RWPE2 (cell line): ENCODE measurements at places on chromosomes 11 and 22.

- DNase-seq: no peak
Measured at GRCh38 chr11:47352556-47352955, at the start of gene MYBPC3. Gene MYBPC3 (minus strand): TSS chr11:47352702. CDS start chr11:47352647, 55 bp downstream.

DNA sequence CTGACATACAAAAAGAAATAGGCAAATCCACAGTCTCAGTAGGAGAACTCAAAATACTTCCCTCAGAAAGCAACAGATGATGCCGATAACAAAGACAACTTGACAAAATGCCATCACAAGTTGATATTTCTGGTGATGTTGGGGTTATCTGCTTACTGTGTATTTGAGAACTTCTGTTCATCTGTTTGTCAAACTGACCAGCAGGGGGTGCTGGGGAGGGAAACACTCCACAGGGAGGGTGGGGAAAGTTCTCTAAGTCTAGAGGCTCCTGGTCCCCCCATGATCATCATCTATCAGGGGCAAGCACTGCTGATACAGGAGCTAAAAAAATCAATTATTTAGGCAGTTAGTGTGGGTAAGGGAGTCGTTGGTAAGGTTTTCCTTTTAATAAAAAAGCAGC is 19.2 kb downstream of the GLYATL1 start:
- DNase-seq: no peak

- DNase-seq: no peak
Measured at GRCh38 chr22:31635638-31636306, 26.2 kb downstream of the PISD start.

DNA sequence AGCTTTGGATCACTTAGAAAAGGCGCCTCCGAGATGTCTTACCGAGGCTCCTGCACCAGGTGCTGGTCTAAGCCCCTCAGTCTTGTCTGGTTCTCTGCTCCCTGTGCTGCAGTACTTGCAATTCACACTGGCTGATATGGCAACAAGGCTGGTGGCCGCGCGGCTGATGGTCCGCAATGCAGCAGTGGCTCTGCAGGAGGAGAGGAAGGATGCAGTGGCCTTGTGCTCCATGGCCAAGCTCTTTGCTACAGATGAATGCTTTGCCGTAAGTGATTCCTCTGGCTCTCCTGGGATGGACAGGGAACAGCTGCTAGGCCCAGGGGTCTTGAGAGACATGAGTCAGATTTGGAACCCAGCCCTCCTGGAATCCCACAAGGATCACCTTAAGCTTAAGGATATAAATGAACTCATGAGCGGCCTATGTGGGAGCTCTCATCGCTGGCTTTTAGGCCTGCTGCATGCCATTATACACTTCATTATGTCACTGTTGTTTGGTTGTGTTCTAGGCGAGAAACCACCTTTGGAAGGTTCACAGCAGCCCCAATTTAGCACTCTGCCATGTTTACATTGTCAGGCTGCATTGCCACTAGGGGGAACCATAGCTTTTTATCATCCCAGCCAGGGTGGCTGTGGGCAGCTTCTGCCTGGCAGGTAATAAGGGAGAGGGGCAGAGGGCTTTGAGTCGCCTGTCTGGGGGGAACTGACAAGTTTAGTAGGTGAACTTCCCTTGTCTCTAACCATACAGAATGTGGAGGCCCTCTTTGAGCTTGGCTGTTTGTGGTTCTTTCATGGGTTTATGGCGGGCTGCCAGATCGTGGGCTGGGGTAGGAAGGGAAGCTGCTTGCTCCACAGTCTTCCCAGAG is 8.5 kb downstream of the ACAD8 start:
- DNase-seq: no peak
